RPMI8226 (cell line): ENCODE measurements at places on chromosomes 7 and 10.

GRCh38 chr10:66848856-66849255, 77.0 kb upstream of the LRRTM3 start:
- DNase-seq, result no peak

- DNase-seq, result no peak
These were observed 8.7 kb upstream of the LIPM start for GRCh38 chr10:88793712-88794299.

GRCh38 chr10:129032372-129033313, 434.4 kb upstream of the MGMT start:
- DNase-seq, result no peak

DNA sequence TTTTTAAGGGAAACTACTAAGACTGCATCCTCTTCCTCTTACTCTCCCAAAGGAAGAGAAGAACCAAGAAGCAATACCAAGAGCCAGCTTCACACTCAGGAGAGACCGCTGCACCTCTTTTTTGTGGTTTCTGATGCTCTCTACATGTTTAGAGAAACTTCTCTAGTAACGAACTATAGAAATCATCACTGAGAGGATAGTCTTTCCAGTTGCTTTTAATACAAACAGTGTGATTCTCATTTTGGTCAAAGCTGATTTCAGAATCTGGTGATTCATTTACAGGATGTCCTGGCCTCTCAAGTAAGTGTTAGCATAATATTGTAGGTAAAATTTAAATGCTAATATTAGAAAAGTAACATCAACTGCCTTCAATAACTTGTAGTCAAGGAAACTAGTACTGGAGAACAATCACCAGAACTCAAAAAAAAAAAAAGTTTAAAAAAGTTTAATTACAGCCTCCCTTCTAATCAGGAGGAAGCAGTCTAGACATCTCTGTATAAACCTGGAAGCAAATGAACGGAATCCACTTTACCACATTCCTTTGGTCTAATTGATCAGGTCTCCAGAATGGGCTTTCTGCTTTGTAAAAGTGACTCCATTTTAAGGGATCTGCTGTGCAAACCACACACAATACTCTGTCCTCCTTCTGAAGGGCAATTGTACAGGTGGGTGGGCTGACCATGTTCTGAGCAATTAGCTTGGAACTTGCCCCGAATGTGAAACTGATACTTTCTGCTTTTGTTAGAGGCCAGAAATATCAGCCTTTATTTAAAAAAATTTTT, 3.0 kb downstream of the LAMB1 start:
- no peak for DNase-seq

GRCh38 chr10:129770286-129770685, 193.8 kb downstream of the EBF3 start:
- no peak for DNase-seq

- DNase-seq, result no peak
These were observed 91.0 kb upstream of the NFE2L3 start for GRCh38 chr7:26060733-26061677.

DNA sequence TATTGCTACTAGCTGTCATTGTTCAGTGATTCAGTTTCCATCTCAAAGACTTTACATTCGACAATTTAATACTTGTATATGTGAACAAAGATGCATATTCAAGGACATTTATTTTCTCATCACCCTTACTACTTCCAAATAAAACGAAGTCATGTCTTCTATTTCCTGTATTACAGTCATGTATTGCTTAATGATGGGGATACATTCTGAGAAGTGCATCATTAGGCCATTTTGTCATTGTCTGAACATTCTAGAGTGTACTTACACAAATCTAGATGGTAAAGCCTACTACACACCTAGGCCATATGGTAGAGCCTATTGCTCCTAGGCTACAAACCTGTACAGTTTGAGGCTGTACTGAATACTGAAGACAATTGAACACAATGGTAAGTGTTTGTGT, 6.5 kb downstream of the C10orf95 start:
- no peak for DNase-seq

- no peak for DNase-seq
These were observed 710 bp downstream of the MRPL43 start for GRCh38 chr10:100986623-100986951.

- peak; percentile 25 for DNase-seq
These were observed 6.8 kb downstream of the PON1 start for GRCh38 chr7:95317546-95317945.

- DNase-seq, result no peak
These were observed 13.3 kb upstream of the PRDX3 start for GRCh38 chr10:119191881-119192280.

DNA sequence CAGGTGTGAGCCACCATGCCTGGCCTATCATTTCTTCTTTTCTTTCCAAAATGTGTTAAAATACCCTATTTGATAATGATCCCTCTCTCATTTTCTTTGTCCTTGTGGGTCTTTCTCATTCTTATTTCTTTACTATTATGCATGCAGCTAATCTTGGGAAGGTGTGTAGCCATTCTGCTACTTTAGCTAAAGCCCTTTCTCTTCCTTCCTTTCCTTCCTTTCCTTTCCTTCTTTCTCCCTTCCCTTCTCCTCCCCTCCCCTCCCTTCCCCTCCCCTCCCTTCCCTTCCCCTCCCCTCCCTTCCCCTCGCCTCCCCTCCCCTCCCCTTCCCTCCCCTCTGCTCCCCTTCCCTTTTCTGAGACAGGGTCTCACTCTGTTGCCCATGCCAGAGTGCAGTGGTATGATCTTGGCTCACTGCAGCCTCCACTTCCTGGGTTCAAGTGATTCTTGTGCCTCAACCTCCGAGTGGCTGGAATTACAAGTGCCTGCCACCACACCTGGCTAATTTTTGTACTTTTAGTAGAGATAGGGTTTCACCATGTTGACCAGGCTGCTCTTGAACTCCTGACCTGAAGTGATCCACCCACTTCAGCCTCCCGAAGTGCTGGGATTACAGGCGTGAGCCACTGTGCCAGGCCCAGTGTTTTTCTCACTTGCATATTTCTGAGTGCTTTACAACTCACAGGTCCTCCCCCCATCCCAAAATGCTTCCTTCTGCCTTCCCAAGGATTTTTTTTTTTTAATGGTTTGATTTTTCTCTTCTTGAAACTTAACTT, 42.3 kb downstream of the HIP1 start:
- DNase-seq, result no peak

DNA sequence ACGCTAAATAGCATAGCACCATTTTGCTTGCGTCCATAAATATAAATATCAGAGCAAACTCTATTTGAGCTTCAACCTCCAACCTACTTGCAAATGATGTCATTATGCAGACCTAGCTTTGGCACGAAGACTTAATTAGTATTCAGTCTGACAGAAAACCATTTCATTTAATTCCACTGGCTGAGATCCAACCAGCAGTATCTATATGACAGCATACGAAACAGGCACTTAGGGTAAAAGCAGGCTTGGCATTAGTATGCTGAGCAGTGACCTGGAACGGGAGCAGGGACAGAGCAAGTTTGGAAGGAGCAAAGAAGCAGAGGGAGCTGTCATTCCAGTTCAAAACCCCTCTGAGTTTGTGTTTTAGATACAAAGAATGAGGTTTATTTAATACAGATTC, 312.5 kb upstream of the CHRM2 start:
- DNase-seq, result no peak

- no peak for DNase-seq
These were observed 64.4 kb downstream of the STK17A start for GRCh38 chr7:43647339-43647672.

GRCh38 chr10:3834404-3834803, 49.4 kb upstream of the KLF6 start:
- DNase-seq, result no peak

- DNase-seq, result no peak
These were observed 65.4 kb upstream of the SEM1 start for GRCh38 chr7:96775046-96775445.

DNA sequence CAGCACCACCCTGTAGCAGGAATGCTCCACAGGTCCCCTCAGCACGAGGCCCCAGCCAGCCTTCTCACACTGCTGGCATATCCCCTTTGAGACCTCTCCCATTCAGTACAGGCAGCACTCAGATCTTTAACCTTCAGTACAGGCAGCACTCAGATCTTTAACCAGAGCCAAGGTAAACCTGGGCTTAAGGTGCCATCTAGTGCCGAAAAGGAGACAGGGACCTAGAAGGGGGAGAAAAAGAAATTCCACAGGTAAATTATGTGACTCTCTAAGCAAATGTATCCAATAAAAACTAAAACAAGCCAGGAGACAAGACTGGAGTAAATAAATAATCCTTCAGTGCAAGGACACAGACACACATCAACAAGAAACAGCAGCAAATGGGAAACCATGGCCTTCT, 358.6 kb downstream of the PTPRN2 start:
- peak; percentile 22 for DNase-seq

DNA sequence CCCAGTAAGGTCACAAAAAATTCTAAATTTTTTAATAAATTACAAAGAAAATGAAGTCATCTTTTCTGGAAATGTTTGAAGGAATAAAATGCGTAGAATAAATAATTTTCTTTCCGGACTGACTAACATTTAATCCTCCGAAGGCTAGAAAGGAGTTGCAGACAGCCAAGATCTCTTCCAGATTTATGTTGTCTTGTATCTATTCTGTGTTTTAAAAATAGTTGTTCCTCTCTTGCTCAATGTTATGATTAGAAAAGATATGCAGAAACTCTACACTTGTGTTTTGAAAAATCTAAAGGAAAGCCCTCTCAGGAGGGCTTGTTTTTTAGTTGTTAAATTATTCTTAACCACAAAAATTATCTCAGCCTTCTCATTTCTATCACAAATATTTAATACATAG, 70.7 kb downstream of the MACC1 start:
- no peak for DNase-seq

- no peak for DNase-seq
These were observed 449.1 kb downstream of the SUGCT start for GRCh38 chr7:40583667-40584444.

GRCh38 chr7:33459340-33459751, 330.0 kb downstream of the BBS9 start:
- no peak for DNase-seq

GRCh38 chr7:81903115-81903514, 133.3 kb upstream of the HGF start:
- DNase-seq, result peak; percentile 66

DNA sequence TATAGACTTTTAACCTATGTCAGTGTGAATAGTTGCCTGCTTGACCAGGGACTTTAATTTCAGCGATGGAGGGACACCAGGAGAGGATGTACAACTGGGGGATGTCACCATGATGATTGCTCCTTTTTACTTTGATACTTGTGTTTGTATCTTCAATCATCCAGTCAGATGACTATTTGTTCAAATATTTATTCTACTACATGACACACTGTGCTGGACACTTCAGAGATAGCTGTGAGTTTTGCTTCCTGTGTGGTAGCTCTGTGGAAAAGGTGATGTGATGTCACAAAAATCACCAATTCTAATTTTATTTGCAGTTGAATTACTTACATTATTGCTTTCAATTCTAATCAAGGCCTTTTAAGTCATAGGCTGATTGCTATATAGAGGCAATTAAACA, 62.7 kb upstream of the CREB5 start:
- no peak for DNase-seq

GRCh38 chr7:1257863-1258262, 25.2 kb downstream of the UNCX start:
- DNase-seq, result no peak

DNA sequence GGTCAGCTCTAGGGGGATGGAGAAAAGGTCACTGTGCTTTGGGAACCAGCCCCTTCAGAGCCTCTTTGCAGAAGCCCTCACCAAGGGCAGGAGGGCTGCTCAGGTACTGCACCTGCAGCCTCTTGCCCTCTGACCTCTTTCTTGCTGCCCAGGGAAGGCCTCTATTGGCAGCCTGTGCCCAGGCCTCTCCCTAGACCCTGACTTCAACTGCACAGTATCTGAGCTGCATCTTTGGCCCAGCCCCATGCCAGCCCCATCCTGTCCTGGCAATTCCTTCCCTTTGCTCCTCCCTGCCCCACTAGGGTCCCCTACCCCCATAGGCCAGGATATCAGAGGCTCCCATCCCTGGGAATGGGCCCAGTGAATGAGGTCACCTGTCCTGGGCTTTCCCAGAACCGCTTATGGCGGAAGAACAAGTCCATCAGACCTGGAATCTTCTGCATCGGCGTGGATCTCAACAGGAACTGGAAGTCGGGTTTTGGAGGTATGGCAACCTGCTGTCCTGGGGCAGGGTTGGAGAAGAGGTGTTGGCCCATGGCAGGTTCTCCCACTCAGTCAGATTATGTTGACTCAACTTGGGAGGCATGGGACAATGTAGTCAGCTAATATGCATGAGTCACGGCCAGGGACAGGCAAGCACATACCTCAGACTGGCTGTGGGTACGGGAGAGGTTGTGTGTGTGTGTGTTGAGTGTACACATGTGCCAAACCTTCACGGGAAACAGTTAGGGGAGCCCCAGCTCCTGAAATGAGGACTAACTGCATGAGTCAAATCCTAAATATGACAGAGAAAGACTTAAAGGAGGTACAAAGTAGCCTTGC, 17.1 kb upstream of the CPA1 start:
- no peak for DNase-seq

DNA sequence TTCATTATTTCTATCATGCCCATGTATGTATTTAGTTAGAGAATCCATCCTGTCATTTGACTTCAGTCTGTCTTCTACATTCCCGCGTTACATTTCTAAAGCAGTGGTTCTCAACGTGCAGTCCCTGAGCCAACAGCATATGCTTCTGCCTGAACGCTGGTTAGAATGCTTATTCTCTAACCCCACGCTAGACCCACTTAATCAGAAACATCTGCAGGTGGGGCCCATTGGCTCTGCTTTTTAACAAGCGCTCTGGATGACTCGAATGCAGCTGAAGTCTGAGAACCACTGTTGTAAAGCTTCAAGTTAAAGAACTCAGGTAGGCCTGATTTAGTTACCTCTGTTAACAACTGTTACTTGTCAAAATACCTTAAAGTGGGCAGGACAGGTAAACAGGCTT, 38.2 kb downstream of the NEUROD6 start:
- DNase-seq, result no peak

DNA sequence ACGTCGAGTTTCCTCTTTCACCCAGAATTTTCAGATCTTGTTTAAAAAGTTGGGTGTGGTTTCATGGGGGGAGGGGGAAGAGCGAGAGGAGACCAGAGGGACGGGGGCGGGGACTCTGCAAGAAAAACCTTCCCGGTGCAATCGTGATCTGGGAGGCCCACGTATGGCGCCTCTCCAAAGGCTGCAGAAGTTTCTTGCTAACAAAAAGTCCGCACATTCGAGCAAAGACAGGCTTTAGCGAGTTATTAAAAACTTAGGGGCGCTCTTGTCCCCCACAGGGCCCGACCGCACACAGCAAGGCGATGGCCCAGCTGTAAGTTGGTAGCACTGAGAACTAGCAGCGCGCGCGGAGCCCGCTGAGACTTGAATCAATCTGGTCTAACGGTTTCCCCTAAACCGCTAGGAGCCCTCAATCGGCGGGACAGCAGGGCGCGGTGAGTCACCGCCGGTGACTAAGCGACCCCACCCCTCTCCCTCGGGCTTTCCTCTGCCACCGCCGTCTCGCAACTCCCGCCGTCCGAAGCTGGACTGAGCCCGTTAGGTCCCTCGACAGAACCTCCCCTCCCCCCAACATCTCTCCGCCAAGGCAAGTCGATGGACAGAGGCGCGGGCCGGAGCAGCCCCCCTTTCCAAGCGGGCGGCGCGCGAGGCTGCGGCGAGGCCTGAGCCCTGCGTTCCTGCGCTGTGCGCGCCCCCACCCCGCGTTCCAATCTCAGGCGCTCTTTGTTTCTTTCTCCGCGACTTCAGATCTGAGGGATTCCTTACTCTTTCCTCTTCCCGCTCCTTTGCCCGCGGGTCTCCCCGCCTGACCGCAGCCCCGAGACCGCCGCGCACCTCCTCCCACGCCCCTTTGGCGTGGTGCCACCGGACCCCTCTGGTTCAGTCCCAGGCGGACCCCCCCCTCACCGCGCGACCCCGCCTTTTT, at the start of gene VIM:
VIM (plus strand) TSS at position 151 of the 925 bp plus-strand sequence. CDS start 1,182 bp downstream, outside the sequence.
- DNase-seq, result peak; percentile 71
